ENCODE measurements at places on chromosomes 13 and 19.

DNA sequence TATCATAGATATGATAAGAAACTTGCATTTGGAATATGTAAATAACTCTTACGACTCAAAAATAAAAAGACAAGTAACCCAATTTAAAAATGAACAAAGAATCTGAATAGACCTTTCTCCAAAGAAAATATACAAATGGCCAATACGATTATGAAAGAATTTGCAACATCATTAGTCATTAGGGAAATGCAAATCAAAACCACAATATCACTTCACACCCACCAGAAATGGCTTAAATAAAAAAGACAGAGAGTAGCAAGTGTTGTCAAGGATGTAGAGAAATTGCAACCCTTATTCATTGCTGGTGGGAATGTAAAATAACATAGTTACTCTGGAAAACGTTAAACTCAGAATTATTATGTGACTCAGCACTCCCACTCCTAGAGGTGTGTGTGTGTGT, 226.6 kb upstream of the MAB21L1 start:
- DNase-seq, result no peak

DNA sequence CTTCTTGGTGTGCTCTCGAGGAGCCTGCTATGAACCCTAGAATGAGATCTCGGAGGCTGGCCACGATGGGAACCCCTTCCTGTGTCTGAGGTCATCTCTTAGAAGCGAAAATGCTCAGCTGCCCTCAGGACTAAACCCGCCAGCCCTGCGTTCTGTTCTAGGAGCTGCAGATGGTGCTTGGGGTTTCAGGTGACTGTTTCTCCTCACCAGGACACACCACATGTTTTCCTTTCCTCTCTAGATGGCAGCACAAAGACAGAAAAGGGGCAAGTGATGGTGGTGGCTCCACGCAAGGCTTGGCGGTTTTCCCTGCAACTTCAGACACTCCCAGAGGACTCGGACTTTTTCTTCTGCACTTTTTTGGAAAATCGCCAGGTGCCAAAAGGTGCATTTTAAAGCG, 60.1 kb downstream of the RNASEH2B start:
- no peak for DNase-seq

DNA sequence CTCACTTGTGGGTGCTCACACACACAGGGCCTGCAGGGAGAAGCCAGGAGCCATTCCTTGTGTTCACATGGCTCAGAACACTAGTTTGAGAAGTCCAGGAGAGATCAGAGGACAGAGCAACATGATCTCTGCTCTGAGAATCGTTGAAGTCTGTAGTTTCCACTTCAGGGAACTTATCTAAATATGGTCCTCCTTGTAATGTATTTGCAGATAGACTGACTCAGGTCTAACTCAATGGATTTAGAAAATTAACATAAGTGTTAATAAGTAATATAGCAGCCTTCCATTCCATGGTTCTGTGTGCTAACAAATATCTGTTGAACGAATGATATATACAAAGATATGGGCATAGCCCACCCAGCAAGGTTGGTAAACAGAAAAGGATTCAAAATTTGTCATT, 119.8 kb upstream of the STARD13 start:
- DNase-seq, result no peak

DNA sequence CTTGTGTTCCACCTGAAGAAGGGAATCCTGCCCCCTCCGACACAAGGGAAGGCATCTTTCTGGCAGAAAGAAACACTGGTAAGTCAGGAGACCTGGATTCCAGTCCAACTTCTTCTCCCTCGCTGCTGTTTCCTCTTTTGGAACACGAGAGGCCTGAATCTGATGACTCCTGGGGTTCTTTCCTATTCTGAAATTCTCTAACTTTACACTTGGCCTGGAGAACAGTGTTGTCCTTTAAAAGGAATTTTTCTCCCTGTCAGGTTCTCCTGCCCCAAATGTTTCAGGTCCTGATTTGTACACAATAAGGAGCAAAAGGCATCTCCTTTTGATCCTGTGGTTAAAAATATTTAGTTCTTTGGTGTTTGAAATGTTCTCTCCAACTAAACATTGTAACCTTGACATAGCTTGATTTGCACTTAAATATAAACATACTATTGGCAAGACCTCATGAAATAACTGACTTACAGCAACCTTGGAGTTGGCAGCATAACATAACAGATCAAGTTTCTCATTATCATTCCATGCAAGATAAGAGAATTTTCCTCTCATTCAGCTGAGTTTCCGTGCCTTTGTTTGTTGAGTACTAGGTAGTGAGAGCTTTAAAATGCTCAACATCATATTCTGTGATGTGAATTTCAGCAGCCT, 244.8 kb downstream of the COG6 start:
- no peak for DNase-seq

DNA sequence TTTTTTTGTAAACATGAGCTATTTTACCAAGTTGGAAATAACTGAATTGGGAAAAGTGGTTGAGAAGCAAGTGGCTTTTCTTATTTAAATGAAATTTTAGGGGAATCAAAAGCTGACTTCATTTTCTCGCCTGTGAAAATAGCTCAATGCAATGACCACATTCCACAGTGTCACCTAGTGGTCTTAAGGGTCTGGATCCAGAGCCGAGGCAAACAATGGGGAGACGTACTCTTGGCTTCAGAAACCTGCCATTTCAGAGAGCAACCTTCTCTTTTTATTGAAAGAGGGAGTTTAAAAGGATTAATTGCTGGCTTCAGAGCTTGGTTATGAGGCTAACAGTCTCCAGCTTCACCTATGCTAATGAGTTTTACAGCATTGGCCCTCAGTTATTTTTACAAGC, 39.7 kb upstream of the RXFP2 start:
- no peak for DNase-seq

- DNase-seq, result no peak
Observed at GRCh38 chr13:104757712-104758111, 1691.5 kb upstream of the SLC10A2 start.

DNA sequence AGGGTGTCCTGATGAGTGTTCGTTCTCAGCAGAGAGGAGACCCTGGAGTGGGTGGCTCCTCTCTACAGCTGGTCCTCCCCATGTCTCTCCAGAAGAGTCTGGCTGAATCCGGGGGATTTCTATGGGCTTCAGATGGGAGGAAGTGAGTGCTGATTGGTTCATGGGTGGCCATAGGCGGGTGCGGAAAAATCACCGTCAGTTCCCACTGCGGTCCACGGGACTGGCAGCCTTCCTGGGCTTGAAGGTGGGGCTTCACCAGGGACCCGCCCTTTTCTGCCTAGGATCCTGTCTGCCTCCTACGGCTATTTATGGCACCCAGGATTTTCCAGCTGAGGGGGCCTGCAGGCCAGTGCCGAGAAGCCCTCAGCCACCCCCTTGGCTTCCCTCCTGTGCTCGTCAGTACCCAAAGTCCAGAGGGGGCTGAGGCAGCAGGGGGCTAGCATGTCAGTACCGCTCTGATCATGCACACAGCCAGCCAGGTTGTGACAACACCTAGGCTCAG, 18.4 kb downstream of the CPB2 start:
- no peak for DNase-seq

- DNase-seq, result peak; percentile 40
Observed at GRCh38 chr13:39892721-39893685, 237.5 kb downstream of the COG6 start.

- DNase-seq, result peak; percentile 88
Observed at GRCh38 chr13:38262211-38262610, 87.4 kb upstream of the UFM1 start.

- DNase-seq, result no peak
Observed at GRCh38 chr13:59623206-59623915, 540.4 kb downstream of the DIAPH3 start.

DNA sequence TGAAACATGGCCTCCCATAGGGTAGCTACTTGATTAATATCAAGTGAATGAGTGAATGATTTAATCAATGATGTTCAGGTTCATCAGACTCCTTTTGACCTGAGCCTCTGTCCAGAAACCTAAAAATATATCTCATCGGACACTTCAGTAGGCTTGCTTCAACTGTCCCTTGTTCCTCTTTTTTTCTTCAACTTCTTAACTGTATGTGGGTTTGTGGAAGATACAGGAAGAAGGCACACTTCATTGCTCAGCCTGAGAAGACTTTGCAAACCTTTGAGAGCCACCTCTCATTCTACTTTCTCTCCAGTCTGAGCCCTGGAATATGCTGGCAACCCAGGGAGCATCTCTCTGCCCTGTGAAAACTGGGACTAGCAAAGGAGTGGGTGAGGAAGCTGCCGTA, 557.0 kb downstream of the FGF9 start:
- DNase-seq, result no peak

DNA sequence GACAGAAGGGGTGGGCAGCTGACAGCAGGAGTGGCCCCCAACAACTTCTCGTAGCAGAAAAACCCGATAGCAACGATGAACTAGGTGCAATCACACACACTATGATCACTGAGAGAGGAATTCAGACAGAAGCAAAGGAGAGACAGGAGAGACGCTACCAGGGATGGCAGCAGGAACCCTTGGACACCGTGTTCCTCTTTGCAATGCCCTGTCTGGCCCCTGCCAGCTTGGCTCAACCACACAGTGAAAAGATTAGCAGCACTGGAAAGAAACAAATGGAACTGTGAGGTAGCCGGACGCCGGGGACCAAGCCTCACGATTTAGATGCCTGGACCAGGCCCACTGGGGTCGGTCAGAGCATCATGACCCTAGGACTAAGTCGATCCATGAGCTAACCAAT, 23.6 kb downstream of the DCAF15 start:
- DNase-seq, result no peak

GRCh38 chr13:26020891-26021290, 30.9 kb downstream of the SHISA2 start:
- DNase-seq, result no peak

DNA sequence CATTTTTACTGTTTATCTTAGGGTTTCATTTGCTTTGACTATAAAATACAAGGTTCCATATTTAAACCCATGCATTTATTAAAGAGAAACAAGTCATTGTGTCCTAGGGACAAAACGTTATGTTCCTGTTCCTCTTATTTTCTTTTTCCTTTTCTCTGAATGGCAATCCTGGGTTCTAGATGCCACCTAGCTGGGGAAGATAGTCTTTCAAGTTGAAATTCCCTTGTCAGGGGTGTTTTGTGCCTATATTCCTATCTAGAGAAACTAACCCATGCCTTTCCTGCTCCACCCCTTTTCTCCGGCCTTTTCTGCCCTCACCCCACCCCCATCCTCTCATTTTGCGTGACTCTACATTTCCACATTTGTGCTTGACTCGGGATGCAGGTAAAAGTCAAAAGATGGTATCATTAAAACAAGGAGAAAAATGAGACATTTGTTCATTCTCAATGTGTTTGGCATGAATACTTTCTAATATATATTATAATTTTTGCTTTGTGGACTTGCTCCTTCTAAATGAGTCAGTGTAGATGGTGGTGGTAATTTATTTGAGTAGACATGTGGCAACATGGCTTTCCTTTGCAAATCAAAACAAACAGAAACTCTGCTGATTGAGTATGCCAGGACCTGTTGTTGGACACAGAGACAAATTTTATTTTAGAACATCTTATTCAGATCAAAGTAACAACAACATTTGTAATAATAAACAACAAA, 26.8 kb upstream of the STARD13 start:
- peak; percentile 46 for DNase-seq

- peak; percentile 35 for DNase-seq
Observed at GRCh38 chr13:36148446-36148845, 17.3 kb upstream of the DCLK1 start.

DNA sequence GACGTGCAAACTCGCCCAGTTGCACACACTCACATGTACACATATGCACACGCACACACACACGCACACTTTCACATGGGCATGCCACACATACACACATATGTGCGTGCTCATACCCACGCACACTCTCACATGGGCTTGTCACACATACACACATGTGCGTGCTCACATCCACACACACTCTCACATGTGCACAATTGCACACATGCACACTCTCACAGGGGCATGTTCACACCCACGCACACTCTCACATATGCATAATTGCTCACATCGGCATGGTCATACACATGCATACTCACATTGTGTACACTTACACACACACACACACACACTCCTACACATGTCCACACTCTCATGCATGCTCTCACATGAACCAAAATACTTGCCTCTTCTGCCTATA, 32.8 kb upstream of the PEPD start:
- no peak for DNase-seq

- peak; percentile 32 for DNase-seq
Observed at GRCh38 chr13:109834973-109835720, 48.8 kb upstream of the IRS2 start.

- no peak for DNase-seq
Observed at GRCh38 chr13:108270442-108270841, 924 bp downstream of the TNFSF13B start.

DNA sequence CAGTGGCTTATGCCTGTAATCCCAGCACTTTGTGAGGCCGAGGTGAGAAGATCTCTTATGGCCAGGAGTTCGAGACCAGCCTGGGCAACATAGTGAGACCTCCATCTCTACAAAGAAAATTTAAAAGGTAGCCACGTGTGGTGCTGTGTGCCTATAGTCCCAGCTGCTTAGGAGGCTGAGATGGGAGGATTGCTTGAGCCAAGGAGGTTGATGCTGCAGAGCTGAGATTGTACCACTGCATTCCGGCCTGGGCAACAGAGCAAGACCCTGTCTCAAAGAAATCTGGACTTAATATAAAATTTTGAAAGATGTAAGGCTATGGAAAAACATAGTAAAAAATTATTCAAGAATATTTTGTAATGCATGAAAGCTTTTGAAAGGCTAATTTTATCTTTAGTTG, 65.3 kb upstream of the RNF113B start:
- no peak for DNase-seq

- no peak for DNase-seq
Observed at GRCh38 chr13:77497835-77498234, 37.7 kb upstream of the SCEL start.

DNA sequence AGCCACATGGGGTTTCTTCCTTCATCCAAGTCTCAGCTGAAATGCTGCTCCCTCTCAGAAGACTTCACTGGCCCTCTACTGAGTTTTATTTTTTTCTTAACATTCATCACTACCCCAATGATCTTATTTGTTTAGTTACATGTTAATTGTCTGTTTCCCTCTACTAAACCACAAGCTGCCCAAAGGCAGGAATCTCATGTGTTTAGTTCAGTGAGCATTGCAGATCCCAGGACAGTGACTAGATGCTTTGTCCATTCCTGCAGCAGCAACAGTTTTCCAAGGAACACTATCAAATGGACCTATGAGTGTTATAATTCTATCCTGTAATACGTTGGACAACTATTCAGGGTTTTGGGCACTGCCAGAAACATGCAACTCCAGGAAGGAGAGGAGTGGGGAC, 93.1 kb downstream of the RNASEH2B start:
- no peak for DNase-seq

All from fibroblast of skin of scalp (primary cell).